ENCODE measurements at places on chromosomes 16 and 17. TPM values are rescaled to one million over a fixed set of nuclear protein-coding genes. Genes with fewer than 3 reads are reported as not detected.

The NR1D1 gene
- total RNA-seq, result 8.8 TPM

The CREBBP gene
- 60.2 TPM for total RNA-seq

The CSH1 gene
- not detected for total RNA-seq

The CEP131 gene
- total RNA-seq, result 26.0 TPM

The GNAO1 gene
- 33.4 TPM for total RNA-seq

The SMTNL2 gene
- total RNA-seq, result not detected

The COX6A2 gene
- not detected for total RNA-seq

The CHD9NB gene
- 0.64 TPM for total RNA-seq

Measured in Panc1 (cell line).